ENCODE measurements at places on chromosomes 1 and 21.

DNA sequence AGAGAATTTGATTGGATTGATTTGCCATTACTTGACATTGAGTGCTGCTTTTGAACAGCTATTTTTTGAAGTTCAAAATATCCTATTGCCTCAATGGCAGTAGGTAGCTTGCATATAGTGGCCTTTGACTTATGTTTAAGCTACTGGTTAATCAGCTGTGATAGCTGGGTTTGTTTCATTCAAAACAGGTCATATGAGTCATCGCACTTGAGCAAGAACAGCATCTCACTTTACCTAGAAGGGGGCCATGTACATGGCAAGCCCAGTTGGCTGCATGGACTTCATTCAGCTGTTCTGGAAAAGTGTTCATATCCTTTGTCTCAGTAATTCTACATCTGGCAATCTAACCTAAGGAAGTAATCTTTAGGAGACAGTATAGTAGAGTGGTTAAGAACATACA, 29.0 kb upstream of the ARID1A start:
- no peak for DNase-seq

- no peak for DNase-seq
Observed at GRCh38 chr1:228034954-228035837, 28.4 kb downstream of the WNT3A start.

GRCh38 chr1:36420836-36421317, 23.2 kb upstream of the LSM10 start:
- peak; percentile 95 for DNase-seq

DNA sequence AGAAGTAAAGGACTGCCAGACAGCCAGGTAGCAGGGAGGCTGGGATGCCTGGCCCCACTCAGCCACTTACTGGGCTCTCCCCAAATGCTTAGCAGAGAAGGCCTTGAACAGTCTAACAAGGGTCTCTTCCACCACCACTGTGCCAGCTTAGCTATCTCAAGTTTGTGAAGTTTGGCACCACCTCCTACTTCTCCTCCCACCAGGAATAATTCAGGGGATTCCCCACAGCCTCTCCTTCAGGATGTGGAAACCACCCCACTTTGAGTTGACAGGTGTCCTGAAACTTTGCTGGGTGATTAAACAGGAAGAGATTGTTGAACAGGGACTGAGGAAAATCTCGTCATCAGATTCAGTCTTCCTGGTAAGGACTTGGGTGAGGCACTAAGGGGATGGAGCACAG, 59.4 kb upstream of the ATP1B1 start:
- DNase-seq = no peak

DNA sequence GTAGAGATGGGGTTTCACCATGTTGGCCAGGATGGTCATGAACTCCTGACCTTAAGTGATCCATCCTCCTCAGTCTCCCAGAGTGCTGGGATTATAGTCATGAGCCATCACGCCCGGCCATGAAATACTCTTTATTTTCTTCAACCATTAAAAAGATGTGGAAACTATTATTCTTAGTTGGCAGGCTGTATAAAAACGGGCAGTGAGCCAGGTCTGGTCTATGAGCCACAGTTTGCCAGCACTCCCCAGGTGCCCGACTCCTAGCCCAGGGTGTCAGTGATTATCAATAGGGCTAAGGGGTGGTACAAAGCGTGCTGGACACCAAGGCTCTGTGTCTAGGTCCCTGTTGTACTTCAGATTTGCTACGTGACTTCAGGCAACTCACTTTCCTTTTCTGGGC, 3.7 kb upstream of the TMEM61 start:
- no peak for DNase-seq

- DNase-seq = peak; percentile 28
Observed at GRCh38 chr1:119294199-119294598, 74.4 kb upstream of the HAO2 start.

GRCh38 chr1:89339039-89339438, 24.8 kb upstream of the GBP6 start:
- DNase-seq = no peak

DNA sequence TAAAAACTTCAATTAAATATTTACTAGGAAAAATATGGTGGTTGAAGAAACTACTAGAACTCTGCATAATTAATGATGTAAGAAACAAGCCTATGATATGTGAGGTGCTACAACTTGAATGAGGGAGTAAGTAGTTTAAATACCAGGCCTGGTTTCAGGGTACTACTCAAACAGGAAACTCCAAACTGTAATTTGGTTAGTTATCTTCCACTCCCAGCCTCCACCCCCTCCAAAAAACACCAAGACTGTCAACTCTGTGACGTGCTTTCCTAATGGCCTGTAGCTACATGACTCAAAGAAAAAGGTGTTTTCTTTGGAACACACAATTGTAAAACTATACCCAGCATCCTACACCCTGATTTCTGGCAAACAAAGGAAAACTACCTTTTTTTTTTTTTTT, 55.9 kb upstream of the RCC1 start:
- no peak for DNase-seq

DNA sequence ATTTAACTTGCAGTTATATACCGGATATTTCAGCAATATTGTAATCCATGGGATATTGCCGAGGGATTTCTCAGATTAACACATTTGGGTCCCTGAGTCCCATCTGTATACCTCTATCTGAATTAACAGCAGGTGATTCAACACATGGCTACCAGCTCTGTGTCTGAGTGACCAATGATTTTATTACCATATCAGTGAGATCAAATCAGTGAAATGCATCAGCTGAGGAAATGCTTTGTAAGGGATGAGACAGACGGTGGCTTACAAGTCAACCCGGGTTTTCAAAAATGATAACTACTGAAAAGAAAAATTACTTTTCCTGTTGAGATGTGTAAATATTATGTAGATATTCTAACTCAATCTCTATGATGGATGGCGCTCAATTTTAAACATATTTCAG, 504.1 kb upstream of the PKN2 start:
- no peak for DNase-seq

GRCh38 chr1:152034324-152034653, 2.5 kb downstream of the S100A11 start:
- DNase-seq = no peak

- DNase-seq = no peak
Observed at GRCh38 chr1:44346184-44346583, 8.9 kb downstream of the ERI3 start.

GRCh38 chr1:50257940-50258685, 149.4 kb downstream of the ELAVL4 start:
- DNase-seq = no peak

- DNase-seq = no peak
Observed at GRCh38 chr1:95701450-95702173, 467.6 kb downstream of the RWDD3 start.

- no peak for DNase-seq
Observed at GRCh38 chr1:100246738-100247137, 2.9 kb downstream of the DBT start.

DNA sequence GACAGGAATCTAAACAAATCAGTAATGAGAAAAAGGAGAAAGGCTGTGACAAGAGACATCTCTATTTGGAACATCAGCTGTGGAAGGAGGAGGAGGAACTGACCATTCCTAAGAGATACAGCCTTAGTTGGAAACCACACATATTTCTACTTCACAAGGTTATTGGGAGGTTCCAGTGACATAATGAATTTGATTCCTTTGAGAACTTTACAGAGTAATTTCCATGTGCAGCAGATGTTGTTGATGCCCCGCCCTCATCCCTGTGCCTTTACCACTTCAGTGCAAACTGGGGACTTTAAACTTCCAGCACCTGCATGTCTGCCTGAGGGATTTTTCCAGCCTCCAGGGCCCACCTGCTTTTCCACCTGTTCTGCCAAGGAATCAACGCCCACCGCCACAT, 9.3 kb upstream of the ST6GALNAC5 start:
- no peak for DNase-seq
